ENCODE measurements at places on chromosomes 1 and 21.

DNA sequence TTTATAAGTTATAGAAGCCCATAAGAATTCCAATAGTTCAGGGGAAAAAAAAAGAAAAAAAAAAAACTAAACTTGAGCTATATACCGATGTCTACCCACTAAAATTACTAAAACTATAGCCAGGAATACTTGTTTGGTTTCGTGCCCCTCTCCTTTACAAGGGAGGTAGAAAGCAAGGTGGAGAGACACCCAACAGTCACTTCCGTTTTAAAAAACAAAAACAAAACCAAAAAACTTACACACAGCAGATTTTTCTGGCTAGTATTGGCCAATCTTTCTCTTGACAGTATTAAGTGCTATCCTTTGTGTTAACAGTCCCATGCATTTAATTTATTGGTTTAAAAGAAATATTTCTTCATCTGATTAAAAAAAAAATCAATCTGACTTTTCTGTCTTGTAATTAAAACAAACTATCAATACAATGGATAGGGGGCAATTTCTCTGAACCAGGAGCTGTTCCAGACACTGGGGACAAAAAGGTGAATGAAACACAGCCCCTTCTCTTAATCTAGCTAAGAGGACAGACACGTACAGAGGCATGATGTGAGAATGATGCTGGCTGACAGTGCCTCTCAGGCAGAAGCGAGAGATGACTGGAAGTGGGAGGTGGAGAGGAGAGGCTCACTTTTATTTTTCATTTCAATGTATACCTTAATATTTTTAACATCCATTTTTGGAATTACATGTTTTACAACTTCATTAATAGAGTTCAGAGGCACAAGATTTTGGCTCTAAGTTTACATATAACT is 214.8 kb downstream of the RERE start:
- DNase-seq: no peak

GRCh38 chr1:32066489-32066873 is 6.3 kb upstream of the TMEM39B start:
- no peak for DNase-seq

DNA sequence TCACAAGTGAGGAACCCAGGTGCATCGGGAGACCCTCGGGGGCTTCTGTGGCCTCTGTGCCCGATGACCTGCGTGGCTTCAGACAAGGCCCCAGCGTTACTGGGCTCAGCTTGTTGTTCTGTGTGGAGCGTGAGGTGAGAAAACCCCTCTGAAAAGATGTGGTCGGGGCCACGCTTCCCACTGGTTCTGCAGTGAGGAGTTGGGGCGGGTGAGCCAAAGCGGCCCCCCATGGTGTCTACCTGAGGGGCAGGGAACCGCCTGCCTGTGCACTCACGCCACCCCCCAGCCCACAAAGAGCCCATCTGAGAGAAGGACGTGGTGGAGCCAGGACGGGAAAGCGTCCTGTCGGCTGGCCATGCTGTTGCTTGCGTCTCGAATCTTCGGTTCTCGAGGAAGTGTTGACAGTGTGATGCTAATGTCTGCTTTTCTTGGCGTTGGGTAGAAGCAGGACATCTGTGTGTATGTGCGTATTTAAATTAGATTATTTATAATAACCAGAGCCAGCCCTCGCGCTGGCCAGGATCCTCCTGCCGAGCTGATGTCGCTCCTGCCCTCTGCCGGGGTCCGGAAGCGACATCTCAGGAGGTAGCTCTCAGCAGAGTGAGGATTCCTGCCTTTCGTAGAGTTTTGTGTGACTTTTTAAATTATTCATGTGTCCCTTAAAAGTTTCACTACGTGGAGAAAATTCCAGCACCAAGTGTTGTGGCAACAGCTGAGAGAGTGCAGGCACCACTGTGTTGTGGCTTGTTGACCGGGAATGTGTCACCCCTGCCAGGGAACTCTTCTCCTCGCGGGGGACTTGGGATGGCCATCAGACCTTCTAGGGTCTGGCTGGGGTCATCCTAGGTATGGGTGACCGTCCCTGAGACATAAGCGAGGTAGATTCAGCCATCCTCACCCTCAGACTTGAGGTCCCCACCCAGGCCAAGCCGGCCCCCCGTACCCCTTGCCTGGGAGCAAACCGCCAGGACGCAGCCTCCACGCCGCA is 15.3 kb downstream of the TMEM201 start:
- no peak for DNase-seq

DNA sequence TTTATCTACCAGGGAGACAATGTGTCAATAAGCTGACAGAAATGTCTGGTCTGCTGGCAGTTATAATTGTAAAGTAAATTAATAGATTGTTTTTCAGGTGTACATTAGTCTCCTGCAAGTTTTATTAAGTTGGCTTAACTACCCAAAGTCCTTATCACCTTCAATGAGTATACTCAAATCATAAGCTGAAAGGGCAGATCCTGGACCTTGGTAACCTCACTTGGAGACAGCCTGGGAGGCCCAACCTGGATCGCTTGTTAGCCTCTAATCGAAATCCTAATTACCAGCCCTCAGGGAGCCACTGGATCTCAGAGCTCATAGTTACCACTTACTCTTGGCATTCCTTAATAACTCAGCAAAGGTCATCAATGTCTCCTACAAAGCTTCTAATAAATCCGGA is 49.7 kb downstream of the UCHL5 start:
- DNase-seq: no peak

- DNase-seq: no peak
Observed at GRCh38 chr21:14878971-14879370, 185.8 kb downstream of the NRIP1 start.

DNA sequence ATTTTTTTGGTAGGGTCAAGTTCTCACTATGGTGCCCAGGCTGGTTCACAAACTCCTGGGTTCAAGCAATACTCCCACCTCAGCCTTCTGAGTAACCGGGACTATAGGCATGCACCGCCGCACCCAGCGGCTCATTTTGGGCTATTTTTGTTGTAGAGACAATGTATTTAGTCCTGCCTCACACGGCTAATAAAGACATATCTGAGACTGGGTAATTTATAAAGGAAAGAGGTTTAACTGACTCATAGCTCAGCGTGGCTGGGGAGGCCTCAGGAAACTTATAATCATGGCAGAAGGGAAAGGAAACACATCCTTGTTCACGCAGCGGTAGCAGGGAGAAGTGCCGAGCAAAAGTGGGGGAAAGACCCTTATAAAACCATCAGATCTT is 4.2 kb downstream of the CELA2A start:
- no peak for DNase-seq

- DNase-seq: no peak
Observed at GRCh38 chr1:3898994-3899753, 898 bp downstream of the C1orf174 start.

DNA sequence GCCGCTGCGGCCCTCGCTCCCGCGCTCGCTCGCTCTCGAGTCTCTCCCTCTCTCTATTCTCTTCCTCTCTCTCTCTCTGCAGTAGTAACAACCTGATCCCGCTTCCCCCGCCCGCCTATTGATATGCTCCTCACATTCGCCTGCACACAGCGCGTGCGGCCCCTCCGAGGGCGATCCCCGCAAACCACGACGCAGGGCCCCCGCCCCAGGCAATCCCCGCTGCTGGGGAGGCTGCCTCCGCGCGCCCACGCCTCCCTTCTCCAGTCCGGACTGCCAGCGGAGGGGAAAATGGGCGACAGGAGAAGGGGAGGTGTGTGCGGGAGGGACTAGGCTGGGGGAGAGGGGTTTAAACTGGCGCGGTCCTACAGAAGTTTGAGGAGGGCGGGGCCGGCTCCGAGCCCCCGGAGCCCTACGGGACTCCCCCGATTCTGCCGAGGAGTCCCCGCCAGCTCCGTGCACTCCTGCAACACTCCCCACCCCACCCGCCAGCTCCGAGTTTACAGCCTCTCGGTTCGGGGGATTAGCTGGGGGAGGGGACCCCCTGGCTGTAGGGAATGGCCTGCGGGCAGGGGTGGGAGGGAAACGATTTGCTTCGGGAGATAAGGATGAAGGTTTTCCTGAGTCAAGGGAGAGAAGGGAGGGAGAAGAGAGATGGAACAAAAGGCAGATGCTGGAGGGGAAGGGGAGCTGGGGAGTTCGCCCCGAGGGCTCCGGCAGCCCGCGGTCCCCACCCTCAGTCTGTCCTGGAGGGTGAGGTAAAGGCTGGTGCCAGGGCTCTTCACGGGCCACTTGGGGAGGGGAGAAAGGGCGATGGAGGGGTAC is 66.6 kb downstream of the SYT2 start:
- DNase-seq: no peak

- no peak for DNase-seq
Observed at GRCh38 chr1:172499636-172500141, 33.3 kb upstream of the SUCO start.

GRCh38 chr21:37682966-37683365 is 233.3 kb downstream of the KCNJ6 start:
- no peak for DNase-seq

GRCh38 chr1:68495968-68496679 is 758 bp downstream of the DEPDC1 start:
- no peak for DNase-seq

DNA sequence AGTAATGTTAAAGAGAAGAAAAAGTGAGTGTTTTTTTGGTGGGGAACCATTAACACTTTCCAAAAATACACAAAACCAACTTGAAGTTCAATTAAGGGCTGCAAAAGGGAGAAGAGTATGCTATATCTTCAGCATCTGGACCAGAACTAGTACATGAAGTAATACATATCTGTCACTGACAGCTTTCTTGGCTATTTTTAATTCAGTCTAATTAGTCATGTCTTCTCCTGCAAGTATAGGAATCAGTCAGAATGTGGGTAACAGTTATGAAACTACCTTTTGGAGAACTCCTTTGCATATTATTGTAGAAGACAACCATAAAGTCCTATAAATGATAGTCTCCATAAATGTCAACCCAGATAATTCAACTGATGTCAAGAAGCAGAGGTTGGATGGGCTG is 901.2 kb downstream of the TTLL7 start:
- DNase-seq: no peak

- no peak for DNase-seq
Observed at GRCh38 chr21:25569084-25569483, 38.2 kb downstream of the MRPL39 start.

- DNase-seq: no peak
Observed at GRCh38 chr1:171913385-171913784, 72.1 kb downstream of the DNM3 start.

- no peak for DNase-seq
Observed at GRCh38 chr21:45280178-45280821, 7.4 kb downstream of the POFUT2 start.

DNA sequence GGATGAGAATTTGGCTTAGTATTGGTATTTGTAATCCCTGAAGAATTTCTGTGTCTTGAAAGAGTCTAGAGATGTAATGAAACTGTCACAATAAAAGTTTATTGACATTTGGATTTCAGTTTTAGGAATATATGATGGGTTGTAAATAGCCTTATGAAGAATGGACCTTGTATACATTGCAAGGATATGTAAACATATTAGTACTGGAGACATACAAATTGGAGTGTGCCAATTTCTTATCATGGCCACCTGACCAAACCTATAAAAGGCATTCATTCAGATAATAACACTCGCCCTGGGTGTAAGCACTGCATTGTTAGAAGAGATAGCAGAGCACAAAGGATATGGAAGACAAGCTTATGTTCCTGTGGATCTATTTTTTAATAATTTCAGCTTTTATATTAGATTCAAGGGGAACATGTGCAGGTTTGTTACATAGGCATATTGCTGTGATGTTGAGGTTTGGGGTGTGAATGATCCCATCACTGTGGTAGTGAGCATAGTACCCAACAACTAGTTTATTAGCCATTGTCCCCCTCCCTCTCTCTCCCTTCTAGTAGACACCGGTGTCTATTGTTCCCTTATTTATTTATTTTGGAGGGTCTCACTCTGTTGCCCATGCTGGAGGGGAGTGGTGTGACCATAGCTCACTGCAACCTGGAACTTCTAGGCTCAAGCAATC is 8.6 kb downstream of the S1PR1 start:
- no peak for DNase-seq
